ENCODE measurements at places on chromosomes 13 and 19.
A peak's percentile ranks its signal among the peaks of the same experiment; 100 is the strongest.

DNA sequence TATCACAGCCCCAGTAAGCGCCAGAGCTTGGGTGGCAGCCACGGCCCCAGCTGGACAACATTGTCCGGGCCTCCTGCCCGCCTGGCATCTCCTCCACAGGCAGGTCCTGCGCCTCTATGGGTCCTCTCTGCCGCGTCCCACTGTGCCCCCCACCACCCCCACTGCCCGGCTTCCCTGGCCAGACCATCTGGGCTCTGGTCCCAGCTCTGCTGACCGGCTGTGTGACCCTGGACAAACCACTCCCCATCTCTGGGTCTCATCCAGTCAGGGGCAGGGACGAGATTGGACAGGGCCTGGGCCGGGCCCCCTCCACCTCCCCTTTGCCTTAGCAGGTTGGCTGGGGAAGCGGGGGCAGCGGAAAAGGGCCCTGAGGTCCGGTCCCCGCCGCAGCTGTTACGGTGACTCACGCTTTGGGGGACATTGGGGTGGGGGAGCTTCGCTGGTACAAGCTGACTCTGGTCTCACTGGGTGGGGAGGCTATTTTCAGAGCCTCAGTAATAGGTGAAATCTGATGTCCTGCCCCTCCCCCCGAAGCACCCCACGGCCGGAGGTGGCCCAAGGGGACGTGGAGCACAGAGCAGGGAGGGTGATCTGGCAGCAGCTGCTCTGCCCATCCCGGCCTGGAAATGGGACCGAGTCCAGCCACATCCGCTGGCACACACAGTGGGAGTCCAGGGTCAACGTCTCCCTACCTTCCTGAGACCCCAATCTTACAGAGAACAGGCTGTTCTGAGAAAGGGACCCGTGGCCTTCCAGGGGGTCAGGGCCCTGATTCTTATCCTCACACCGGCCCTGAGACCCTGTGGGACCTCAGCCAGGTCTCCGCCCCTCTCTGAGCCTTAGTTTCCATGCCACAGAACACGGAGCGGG is 9.1 kb downstream of the NFIC start:
- DNase-seq, result peak; percentile 79

GRCh38 chr13:99190147-99190985 is 10.3 kb upstream of the UBAC2 start:
- DNase-seq, result no peak

- no peak for DNase-seq
Observed at GRCh38 chr13:107865643-107866031, 349.7 kb downstream of the LIG4 start.

DNA sequence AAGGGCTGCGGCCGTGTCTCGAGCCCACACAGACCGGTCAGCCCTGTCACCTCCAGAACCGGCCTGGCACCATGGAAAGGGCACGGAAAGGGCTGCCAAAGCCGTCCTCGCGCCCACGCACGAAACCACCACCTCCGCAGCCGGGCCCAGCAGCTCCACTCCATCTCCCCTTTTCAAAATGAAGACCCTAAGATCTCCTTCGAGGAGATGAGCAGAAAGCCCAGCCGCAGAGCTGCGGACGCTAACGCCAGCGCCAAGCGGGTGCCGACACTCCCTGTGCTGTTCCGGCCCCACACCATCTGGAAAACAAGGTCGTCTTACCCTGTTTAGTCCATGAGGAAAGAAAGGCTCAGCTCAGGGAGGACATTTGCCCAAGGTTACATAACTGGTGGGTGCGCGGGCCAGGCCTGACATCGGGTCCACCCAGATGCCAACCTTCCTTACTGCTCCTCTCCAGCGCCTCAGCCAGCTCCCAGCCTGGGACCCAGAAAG is 131.1 kb downstream of the FOXO1 start:
- DNase-seq, result no peak

DNA sequence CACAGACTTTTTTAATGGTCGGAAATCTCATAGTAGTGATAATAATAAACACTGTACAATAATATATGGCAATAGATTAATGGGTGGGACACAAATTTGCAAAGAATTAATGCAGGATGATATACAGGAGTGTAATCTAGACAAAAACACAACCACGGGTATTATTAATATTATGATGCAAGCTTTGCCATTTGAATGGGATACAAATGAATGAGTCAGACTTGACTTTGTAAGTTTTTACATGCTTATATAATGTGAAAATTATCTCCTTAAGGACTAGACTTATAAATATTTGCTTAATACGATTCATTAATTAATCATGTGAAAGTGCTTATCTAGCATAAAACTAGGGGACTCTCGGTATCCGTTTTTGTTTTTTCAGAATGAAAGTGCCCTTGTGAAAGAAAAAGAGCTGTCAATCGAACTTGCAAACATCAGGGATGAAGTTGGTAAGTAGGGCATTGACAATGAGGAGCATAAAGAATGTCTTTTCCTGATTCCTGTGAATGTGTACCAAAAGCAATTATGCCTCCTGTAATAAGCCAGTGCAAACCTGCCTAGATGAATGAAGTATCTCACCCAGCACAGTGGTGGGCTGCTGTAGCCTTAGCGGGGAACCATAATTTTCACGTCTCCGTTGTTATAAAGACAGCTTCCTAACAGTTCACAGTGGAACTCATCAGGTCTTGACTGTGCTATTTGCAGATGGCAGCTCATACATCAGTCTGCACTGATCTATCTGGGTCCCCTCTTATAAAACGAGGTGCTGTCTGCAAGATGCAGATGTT is 155.7 kb downstream of the SLC7A1 start:
- no peak for DNase-seq

GRCh38 chr13:114056205-114057013 is 76.0 kb downstream of the RASA3 start:
- DNase-seq, result no peak

DNA sequence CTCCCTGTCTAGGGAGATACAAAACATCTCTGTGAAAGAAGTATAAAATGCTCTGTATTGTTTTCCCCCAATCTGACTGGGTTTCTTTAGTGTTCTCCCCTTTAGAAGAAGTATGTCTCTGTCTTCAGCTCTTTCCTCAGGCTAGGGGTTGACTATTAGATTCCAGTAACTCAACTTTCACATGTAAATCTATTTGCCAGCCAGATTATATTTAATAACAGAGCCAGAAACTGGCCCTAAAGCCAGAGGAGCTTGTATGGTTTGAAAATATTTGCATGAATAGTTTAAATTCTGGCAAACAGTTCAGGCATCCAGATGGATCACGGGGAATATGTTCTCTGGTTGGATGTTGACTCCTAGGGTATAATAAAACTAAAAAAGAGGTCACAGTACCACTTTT is 22.3 kb upstream of the CYSLTR2 start:
- no peak for DNase-seq

DNA sequence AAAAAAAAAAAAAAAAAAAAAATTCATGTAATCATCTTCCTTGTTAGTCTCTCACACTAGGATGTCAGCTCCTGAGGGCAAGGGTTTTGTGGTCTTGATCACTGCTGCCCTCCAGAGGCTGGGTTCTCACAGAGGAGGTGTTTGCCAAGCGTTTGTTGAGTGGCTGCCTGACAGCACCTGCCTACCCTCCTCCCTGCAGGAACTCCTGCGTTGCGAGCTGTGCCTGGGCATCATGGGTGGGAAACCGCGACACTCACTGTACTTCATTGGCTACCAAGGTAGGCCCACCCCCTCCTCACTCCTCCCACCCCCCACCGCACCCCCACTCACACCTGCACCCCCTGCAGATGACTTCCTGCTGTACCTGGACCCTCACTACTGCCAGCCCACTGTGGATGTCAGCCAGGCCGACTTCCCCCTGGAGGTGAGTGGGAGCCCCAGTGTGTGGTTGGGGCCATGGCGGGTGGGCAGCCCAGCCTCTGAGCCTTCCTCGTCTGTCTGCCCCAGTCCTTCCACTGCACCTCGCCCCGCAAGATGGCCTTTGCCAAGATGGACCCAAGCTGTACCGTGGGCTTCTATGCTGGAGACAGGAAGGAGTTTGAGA is 8.1 kb downstream of the ATG4D start:
- DNase-seq, result no peak

GRCh38 chr19:14081797-14082674 is 3.5 kb downstream of the C19orf67 start:
- DNase-seq, result no peak

DNA sequence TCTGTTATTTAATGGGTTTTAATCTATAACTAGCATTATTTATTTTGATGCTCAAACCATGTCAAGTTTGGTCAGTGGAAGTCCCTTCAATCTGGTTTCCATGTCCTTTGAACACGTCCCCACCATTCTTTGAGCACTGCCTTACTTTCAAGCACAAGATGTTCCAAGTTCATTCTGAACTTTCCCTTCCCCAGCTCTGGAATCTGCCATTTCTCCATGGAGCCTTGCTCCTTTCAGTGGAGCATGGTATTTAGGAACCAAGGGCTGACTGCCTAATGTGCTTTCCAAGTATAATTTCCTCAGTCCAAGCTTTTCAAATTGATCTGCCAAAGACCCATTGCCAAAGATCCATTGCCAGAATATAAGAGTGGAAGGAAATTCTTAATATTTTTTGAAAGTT is 1.1 kb upstream of the ZNF546 start:
- DNase-seq, result no peak

DNA sequence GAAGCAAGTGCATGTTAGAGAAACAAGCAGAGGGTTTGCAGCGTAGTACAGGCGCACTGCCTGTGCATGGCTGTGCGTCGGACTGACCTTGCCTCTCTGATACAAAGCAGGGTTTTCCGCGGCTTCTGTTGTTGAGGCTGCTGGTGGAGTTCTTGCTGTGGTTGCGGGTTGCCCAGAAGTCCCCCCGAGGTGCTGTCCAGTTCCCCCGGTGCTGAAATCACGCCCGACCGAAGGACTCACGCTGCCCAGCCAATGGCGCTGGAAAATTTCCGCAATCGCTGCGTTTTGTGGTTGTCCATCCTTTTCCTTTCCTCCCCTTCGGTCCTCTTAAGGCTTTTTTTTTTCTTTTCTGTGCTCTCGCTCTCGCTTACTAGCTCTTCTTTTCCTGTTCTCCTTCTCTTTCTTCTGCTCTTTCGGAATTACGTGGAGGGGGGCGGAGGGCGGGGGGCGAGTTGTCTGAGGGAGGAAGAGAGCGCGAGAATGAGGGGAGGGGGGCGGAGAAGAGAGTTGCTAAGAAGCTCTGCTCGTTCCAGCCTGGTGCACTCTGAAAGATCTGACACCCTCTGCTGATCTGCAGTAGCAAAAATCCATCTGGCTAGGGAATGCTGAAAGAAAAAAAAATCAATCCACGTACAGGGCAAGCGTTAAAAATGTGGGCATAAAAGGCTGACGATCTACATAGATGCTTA is at the start of gene SLITRK1:
TSS of gene SLITRK1 (minus strand) at position 558 of the 689 bp plus-strand sequence. CDS start 967 bp downstream, outside the sequence.
- DNase-seq, result peak; percentile 81

DNA sequence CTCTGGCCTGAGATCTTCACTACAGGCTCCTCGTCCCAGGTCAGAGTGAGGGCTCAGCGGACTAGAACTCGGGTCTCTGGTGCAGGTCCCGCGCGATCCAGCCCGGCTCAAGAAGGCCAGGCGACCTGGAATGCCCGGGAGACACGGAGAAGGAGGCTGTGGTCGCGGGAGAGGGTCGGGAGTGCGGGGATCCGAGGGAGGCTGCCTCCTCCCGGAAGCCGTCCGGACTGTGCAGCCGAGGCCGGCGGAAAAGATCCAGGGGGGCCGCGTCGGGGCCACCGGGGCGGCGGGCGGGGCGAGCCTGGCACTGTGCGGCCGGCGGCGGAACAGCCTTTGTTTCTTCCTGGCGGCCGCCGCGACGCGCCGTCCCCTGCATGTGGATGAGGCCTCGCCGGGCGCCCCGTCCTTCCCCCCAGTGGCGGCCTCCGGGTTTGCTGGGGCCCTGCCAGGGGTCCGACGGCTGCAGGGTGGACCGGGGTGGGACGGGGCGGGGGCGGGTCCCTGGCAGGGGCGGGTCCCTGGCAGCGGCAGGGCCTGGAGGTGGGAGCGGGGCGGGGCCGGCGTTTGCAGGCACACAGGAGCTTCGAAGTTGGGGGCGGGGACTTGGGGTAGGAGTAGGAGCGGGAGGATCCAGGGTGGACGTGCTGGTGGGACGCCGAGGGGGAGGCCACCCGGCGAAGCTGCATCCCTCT is 1.0 kb upstream of the SLC7A10 start:
- DNase-seq, result no peak

- peak; percentile 64 for DNase-seq
Observed at GRCh38 chr13:50909605-50910484, at the start of gene RNASEH2B. RNASEH2B (plus strand) TSS chr13:50909791; CDS start chr13:50910077, 286 bp downstream.

DNA sequence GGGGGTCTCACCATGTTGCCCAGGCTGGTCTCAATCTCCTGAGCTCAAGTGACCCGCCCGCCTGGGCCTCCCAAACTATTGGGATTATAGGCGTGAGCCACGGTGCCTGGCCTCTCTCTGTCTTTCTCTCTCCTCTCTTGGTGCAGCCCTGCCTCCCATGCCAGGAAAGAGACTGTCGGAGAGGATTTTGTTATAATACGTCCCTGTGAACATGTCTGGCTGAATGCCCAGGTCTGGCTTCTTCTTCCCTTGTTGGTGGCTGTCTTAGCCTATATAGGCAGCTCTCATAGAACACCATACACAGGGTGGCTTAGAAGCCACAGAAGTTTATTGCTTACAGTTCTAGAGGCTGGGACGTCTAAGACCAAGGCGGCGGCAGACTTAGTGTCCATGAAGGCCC is 46.4 kb downstream of the PEX11G start:
- no peak for DNase-seq

DNA sequence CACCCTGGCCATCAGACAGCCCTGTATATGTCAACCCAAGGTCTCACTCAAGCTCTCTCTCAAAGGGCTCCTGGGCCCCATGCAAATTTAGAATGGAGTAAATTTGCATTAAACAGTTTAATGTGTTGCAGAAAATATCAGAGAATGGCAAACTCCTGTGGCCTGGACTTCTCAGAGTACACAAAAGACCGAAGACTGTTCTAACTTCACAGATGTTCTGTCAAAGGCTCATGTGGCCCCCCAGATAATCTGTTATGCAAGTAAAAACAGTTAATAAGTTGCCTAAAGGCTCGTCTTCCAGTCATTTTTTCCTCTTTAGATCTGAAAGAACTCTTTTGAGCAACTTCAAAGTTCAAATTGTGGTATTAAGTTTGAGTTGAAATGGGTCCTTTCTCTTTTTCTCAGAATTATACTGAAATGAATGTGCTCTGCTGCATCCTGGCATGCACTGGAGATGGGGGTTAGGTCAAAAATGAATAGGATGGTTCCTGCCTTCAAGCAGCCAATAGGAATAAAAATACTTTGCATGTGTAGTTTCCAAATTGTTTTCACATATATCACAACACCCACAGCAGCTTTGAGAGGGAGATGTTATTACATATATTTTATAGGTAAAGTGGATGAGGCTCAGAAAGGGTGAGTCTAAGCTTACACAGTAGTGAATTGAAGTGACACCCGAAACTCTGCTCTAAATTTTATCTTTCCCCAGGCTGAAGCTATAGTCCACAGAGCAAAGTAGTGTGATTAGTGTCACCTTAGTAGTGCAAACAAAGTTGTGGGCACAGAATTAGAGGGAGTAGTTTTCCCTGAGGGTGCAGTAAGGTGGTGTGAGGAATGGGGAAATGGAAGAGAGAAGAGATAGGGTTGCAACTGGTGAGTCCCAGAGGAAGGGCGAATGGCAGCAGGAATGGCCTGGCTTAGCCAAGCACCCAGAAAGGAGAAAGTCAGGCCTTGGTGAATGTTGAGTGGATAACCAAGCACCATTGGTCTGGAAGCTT is 205.0 kb upstream of the RFC3 start:
- DNase-seq, result no peak

Measured in posterior cingulate gyrus (tissue), 11 donors.